Large intestine (tissue), 12 donors: ENCODE measurements at places on chromosomes 2 and 18. TPM values are rescaled to one million over a fixed set of nuclear protein-coding genes. Genes with fewer than 3 reads are reported as not detected.

- no peak for DNase-seq
These were observed 5.8 kb upstream of the PAX8 start for GRCh38 chr2:113284476-113284875.

DNA sequence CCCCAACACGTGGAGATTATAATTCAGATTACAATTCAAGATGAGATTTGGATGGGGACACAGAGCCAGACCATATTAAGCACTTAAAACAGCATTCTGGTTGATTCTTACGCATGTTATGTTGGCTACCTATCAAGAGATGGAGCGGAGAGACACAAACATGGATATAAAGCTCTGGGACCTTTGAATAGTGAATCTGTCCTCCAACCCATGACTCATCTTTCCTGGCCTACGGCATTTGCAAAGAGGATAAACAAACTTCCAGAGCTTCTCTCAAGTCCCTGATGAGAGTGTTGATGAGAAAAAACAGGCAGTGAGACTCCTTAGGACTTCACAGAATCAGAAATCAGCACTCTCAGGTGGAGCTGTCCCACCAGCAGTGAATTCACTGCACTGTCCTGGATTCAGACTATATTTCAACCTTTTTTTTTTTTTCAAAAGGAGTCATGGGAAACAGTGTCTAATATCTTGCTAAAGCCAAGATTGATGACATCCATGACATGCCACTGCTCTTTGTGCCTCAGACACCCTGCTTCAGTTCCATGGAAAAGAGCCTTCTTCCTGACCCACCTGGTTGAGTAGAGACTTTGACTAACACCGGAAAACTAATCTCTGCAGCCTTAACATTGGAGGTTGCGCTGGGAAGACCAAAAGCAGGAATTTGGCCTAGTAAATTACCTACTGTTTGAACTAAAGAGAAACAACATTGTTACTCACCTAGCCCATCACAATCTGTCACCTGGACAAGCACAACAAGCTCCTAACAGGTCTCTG is 62.1 kb upstream of the NPAS2 start:
- no peak for DNase-seq

DNA sequence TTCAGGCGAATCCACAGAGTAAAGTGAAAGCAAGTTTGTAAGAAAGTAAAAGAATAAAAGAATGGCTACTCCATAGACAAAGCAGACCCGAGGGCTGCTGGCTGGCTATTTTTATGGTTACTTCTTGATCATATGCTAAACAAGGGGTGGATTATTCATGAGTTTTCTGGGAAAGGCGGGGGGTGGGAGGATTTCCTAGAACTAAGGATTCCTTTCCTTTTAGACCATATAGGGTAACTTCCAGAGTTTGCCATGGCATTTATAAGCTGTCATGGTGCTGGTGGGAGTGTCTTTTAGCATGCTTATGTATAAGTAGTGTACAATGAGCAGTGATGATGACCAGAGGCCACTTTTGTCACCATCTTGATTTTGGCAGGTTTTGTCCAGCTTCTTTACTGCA is 59.8 kb downstream of the SLC4A3 start:
- no peak for DNase-seq

DNA sequence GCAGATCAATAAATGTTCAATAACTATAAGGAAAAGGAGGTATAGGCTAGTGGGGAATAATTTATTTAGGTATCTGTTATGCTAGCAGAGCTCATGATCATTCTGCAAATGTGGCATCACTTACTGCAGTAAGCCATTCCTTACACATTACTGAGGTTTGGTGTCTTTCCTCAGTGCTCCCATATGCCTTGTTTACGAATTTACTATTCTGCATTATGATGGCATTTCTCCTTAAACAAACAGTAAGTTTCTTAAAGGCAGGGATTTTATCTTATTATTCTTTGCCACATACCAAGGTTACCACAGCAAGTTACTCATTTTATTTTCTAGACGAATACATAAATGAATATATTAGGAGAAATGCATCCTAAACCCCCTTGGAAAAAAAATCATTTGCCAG is 88.4 kb downstream of the DSEL start:
- no peak for DNase-seq

- DNase-seq = no peak
These were observed 18.9 kb downstream of the STON1 start for GRCh38 chr2:48548840-48549239.

- no peak for DNase-seq
These were observed 1.1 kb downstream of the FEV start for GRCh38 chr2:218983934-218984238.

- no peak for DNase-seq
These were observed 195.5 kb downstream of the BCL11A start for GRCh38 chr2:60357996-60358395.

DNA sequence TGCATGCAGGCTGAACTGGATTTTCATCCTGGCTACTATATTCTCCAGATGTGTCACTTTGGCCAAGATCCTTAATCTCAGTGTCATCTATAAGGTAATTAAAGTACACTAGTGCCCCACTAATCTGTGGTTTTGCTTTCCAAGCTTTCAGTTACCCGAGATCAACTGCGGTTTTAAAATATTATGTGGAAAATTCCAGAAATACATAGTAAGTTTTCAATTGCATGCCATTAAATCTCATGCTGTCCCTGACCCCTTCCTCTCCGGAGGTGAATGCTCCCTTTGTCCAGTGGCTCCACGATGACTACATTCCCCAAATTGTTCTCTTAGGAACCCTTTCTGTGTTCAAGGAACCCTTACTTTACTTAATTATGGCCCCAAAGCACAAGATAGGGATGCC is 5.3 kb upstream of the TYMS start:
- DNase-seq = no peak

GRCh38 chr18:54173980-54174630 is 50.4 kb downstream of the MBD2 start:
- DNase-seq = no peak

GRCh38 chr2:151830961-151831360 is 2.7 kb upstream of the ARL5A start:
- peak; percentile 68 for DNase-seq

DNA sequence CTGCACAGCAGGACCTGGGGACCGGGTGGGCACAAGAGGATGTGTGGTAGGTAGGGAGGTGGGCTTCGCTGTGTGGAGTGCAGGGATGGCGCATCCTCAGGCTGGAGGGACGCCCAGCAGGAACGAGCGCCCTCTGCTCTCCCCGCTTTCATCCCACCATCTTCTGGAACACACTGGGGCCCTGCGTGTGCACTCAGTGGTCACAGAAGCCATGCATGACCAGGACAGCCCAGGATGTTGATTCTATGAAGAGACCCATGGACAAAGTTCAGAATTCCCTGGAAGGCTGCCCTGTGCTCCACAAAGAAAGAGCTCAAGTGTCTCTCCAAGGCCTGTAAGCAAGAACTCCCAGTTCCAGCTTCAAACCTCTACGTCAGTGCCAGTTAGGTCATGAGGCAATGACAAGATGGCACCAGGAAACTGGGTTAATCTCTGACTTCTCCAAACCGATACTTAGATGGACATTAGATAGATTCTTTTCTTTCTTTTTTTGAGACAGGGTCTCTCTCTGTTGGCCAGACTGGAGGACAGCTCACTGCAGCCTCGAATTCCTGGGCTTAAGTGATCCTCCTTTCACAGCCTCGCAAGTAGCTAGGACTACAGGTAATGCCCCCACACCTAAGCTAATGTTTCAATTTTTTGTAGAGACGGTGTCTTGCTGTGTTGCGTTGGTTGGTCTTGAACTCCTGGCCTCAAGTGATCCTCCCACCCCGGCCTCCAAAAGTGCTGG is 3.4 kb downstream of the SLC66A2 start:
- no peak for DNase-seq

GRCh38 chr2:197423307-197423706 is 11.5 kb downstream of the SF3B1 start:
- DNase-seq = no peak

GRCh38 chr2:79041032-79041448 is 15.5 kb downstream of the REG3G start:
- peak; percentile 51 for DNase-seq

DNA sequence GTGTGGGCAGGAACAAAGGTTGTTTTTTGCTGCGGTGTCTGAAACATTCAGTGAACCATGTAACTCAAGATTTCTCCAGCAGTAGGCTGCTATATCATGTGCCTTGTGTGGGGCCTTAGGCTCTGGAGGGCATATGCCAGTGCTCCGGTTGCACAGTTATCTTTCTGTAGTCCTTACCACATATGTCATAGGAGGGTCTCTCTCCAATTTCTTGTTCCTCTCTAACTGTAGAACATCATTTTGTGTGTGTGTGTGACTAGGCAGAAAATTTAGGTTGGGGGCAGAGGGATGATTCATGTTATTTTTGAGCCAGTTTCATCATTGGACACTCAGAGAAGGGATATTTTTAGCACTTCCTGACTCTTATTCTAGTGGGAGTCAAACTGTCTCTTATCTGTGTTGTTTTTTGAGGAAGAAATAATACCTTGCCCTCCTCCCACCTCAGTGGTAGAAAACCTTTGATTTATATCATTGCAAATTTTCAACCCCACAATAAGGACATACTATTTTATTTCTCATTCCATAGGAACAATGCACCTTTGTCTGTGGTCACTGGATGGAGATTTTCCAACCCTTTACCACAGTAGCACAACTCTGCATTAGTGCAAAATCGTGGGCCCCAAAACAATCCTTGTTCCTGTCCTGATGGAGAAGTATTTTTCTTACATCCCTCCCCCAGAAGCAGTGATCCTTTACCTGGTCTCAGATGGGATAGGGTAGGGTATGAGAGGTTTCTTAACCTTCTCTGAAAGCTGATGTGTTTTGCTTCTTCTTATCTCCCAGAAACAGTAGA is 113.9 kb downstream of the CCDC74A start:
- DNase-seq = no peak

- no peak for DNase-seq
These were observed 476.7 kb downstream of the EPHA4 start for GRCh38 chr2:221095356-221095755.

- DNase-seq = no peak
These were observed 948 bp upstream of the GATA6 start for GRCh38 chr18:22168360-22168921.

DNA sequence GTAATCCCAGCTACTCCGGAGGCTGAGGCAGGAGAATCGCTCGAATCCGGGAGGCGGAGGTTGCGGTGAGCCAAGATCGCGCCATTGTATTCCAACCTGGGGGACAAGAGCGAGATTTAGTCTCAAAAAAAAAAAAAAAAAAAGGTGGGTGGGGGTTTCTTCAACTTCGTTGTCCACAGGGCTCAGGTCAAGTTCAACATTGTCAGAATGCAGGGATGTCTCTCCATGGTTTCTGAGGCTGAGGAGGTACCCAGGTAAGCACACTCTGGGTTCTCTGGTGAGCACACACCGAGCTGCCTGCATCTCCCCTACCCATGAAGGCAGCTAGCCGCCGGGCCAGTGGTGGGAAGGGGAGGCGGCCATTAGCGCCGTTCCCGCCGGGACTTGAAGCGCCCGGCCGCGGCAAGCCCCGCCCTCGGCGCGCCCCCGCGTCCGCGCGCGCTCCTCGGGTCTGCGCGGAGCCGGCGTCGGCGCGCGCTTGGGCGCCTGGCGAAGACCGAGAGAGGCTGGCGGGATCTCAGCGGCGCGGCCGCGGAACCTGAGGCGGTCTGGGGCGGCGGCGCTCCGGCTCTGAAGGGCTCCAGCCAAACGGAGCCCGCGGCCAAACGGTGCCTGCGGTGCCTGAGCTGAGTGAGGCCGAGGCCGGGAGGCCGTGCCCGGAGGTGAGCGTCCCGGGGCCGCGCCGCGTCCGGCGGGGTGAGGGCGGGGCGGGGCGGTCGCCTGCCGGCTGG is at the start of gene UBXN2A:
TSS of gene UBXN2A (plus strand) at position 477 of the 731 bp plus-strand sequence. CDS start 17,852 bp downstream, outside the sequence.
- peak; percentile 91 for DNase-seq

The TMEM178A gene
- 7.3 TPM for polyA plus RNA-seq

The MAPRE3 gene
- 20.7 TPM for polyA plus RNA-seq

The DDX18 gene
- 54.1 TPM for polyA plus RNA-seq

The INO80B gene
- 34.7 TPM for polyA plus RNA-seq

The LCT gene
- polyA plus RNA-seq = 79.1 TPM

The MAP3K19 gene
- 0.01 TPM for polyA plus RNA-seq

The SLC30A3 gene
- 0.57 TPM for polyA plus RNA-seq
